ENCODE measurements at places on chromosomes 2 and 18.

DNA sequence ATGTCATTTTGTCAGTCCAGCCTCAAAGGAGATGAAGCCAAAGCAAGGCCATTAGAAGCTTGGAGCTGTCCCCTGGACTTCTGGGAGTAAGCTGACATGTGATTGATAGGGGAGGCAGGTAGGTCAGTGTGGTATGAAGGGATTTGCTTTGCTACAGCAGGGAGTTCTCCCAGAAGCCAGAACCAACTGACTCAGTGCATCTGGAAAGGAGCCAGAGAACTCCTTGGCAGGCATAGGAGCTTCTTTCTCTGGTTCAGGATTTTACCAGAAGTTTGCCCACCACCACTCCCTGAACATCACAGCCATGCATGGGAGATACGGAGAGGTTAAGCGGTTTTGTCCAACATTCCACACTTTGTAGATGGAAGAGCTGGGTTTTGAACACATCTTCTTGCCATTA lies 24.5 kb upstream of the KCNE4 start:
- no peak for DNase-seq

- peak; percentile 28 for DNase-seq
Observed at GRCh38 chr2:230319211-230319862, 7.7 kb upstream of the SP140L start.

DNA sequence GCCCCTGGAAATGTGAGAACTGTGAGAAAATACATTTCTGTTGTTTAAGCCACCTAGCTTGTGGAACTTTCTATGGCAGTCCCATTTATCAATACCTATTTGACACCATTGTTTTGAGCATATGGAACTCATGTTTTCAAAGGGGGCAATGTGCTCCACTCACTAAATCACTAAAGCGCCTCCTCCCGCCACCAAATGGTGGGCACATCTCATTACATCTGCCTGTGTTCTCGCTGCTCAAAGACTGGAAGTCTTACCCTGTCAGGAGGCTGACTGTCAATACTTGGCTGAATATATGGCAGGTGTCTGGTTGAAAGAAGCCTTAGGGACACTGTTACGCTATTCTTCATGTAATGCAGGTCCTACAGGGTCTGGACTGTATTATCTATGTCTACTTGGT lies 767.7 kb downstream of the TSN start:
- DNase-seq, result no peak

- DNase-seq, result no peak
Observed at GRCh38 chr2:157782057-157782845, 93.9 kb downstream of the ACVR1 start.

DNA sequence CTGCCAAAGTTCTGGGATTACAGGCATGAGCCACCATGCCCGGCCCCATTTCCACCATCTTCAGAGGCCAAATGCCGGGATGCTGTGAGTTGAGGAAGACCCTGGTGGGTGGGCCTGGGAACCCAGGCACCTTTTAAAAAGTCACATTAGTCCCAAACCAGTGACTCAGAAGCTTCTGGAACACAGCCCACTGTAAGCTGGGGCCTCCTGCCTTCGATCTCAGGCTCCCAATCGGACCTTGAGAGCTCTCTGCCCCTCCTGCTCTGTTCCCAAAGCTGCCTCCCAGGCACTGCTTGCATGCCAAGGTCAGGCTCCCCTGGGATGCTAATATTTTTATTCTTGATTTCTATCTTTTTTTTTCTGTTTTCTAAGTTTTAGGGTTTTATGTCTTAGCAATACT lies 4.2 kb downstream of the ADCY3 start:
- no peak for DNase-seq
